ENCODE measurements at places on chromosomes 5 and 9. TPM values are rescaled to one million over a fixed set of nuclear protein-coding genes. Genes with fewer than 3 reads are reported as not detected.

DNA sequence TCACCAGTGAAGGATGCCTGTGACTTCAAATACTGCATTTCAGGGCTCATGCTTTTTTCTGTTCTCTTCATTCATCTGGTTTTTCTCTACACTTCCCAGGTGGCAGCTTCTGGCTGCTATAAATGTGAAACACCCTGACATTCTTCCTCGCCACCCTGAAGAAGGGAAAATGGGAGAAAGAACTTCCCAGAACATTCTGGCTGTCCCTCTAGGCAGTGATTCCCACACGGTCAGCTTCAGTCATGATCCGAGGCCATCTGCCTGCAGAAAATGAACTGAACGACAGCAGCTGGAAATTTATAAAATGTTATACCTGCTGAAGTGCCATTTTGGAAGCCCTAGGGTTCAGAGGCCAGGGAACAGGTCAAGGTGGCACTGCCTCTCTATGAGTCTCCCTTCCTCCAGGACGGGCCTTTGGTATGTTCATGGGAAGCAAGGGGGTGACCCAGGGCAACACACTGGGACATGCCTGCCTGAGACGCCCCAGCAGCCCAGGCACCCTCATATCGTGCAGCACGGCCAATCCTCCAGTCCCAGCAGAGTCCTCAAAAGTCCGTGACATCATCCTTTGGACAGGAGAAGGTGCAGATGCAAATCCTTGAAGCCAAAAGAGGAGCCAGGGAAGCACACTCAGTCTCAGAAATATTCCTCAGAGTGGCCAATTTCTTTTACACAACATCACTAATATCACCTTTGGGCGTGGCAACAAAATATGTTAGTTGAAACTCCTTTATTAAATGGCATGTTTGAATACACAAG lies 107.1 kb downstream of the SEMA5A start:
- DNase-seq, result no peak

DNA sequence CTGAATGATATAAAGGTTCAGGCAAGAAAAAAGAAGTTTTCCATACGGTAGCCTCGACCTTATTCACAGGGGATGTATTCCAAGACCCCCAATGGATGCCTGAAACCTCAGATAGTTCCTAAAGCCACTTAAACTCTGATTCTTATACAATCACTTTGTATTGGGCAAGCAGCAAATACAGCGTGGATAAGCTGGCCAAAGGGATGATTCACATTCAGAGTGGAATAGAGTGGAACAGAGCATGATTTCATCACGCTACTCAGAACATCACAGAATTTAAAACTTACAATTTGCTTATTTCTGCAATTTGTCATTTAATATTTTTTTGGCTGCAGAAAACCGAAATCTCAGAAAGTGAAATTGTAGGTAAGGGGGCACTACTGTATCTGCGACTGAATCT lies 40.5 kb upstream of the CDH18 start:
- DNase-seq, result no peak

DNA sequence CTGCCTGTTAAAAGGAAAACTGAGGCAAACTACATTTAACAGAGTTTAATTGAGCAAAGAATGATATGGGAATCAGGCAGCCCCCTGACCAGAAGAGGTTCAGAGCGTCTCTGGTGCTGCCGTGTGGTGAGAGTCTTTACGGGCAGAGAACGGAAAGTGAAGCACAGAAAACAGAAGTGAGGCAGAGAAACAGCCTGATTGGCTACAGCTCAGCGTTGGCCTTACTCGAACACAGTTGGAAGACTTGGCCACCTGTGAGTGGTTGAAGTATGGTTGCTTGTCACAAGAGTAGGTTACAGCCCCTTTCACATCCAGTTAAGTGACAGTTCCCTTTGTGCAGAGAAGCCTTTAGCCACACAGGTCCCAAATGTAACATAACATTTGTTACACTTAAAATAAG lies 16.9 kb upstream of the FBP1 start:
- no peak for DNase-seq

DNA sequence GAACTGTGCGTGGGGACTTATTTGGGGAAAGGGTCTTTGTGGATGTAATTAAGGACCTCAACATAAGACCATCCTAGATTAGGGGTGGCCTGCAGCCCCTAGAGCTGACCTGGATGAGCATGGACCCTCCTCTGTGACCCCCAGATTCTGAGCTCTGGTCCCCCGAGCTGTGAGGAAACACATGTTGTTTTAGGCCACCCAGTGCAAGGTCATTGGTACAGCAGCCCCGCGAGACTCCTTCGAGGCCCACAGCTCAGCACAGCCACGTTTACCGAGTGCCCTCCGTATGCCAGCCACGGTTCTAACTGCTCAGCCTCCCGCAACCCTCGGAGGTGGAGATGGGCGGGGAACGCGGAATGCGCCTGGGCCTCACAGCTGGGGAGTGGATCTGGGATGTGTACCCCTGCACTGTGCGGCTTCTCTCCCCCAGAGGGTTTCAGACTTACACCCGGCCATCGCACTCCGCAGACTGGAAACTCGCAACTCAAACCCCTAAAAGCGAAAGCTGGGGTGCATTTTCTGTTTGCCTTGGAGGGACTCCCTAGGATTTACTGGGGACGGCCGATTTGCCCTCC lies 4.5 kb upstream of the GPSM1 start:
- DNase-seq, result no peak

GRCh38 chr5:129002527-129002842 lies 37.2 kb downstream of the SLC27A6 start:
- no peak for DNase-seq

DNA sequence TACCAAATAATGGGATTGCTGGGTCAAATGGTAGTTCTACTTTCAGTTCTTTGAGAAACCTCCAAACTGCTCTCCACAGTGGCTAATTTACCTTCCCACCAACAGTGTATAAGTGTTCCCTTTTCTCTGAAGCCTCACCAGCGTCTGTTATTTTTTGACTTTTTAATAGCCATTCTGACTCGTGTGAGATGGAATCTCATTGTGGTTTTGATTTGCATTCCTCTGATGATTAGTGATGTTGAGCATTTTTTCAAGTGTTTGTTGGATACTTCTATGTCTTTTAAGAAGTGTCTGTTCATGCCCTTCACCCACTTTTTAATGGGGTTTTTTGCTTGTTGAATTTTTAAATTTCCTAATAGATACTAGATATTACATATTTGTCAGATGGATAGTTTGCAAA lies 28.4 kb upstream of the SUSD1 start:
- DNase-seq, result peak; percentile 71

DNA sequence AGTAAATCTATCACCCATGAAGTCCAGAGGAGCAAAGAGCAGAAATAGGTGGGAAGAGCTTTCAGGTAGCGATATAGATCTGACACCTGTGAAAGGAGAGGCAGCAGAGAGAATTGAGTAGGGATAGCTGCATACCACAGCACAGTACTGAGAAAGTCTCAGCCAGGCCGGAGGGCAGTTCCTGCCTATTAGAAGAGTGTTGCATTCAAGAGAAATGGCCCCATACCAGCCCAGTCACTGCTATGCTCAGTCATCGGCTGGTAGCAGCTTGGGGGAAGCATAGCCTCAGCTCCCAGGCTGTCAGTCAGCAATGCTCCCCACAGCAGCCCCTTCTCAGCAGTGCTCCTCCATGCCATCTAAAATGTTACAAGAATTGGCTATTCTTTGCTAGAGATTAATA lies 285.1 kb upstream of the CDH6 start:
- DNase-seq, result no peak

DNA sequence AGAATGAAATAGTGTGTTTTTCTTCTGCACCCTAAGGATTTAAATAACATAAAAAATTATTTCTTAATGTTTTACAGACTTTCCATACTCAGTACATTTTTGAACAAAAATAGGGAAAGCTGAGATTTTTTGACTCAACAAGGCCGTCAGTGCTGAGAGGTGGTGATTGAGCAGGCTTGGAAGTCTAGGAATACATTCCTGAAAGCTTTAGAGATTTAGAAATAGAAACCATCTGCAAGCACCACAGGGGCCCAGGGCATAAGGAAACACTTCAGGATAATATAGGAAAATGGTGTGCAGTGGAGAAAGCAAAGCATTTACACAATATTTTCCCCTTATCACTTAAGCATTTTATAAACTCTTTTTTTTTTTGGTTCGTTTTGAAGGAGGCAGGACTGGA lies 5.2 kb downstream of the BASP1 start:
- DNase-seq, result no peak

GRCh38 chr5:132017738-132018625 lies 6.5 kb upstream of the ACSL6 start:
- no peak for DNase-seq

DNA sequence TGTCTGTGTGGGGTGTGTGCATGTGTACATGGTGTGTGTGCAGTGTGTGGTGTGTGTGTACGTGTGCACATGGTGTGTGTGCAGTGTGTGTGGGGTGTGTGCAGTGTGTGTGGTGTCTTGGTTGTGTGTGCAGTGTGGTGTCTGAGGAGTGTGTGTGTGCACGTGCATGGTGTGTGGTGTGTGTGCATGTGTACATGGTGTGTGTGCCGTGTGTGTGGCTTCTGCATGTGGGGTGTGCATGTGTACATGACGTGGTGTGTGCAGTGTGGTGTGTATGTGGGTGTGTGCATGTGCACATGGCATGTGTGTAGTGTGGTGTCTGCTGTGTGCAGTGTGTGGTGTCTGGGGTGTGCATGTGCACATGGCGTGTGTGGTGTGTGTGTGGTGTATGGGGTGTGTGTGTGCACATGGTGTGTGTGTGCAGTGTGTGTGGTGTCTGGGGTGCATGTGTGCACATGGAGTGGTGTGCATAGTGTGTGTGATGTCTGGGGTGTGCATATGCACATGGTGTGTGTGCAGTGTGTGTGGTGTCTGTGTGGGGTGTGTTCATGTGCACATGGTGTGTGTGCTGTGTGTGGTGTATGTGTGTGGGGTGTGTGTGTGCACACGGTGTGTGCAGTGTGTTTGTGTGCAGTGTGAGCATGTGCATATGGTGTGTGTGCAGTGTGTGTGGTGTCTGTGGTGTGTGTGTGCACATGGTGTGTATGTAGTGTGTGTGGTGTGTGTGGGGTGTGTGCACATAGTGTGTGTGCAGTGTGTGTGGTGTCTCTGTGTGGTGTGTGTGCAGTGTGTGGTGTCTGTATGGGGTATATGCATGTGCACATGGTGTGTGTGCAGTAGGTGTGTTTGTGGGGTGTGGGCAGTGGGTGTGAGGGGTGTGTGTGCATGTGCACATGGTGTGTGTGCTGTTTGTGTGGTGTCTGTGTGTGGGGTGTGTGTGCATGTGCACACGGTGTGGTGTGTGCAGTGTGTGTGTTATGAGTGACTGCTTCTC lies 40.6 kb upstream of the ZNG1F start:
- DNase-seq, result no peak

GRCh38 chr9:25917731-25918362 lies 239.6 kb upstream of the TUSC1 start:
- DNase-seq, result no peak

DNA sequence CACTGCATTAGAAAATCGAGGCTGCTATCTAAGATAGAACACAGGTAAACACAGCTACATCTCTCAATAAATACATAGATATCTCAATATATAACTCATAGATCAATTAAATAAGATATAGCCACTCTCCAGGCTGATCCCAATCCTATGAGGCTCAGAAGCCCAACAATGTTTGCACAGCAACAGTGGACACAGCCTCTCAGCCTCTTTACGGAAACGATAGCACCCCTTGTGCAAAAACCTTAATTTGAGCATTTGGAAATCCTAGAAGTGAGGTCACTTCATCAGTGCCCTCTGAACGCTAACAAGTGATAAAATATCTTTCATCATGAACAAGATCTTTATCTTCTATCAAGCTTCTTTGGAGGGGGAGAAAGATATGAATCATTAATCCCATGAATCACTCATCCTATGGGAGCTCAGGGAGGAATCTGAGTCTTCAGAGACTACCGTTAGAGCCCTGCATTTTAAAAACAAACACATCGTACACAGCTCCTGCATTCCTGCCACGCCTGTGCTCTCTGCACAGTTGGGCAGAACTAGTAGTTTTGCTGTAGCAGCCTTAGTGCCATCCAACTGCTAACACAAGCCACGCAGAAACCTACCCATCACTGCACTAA lies 71.4 kb downstream of the MED27 start:
- DNase-seq, result peak; percentile 73

- DNase-seq, result no peak
Measured at GRCh38 chr5:101112645-101113044, 209.6 kb upstream of the ST8SIA4 start.

DNA sequence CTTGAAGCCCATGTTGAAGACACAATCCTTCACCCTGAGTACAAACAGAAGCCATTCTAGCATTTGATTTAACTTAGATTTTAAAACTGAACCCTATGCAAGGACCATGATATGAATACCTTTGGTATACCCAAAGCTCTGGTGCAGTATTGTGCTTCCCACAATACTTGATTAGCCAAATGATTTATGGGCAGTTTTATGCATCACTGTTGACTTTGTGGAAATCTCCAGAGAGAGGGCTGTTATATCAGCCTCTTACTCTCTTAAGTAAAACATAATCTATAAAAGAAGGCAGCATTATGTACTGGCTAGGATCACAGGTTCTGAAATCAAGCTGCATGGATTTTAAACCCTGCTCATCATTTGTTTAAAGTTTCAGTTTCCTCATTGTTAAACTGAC lies 762.8 kb downstream of the EFNA5 start:
- no peak for DNase-seq

DNA sequence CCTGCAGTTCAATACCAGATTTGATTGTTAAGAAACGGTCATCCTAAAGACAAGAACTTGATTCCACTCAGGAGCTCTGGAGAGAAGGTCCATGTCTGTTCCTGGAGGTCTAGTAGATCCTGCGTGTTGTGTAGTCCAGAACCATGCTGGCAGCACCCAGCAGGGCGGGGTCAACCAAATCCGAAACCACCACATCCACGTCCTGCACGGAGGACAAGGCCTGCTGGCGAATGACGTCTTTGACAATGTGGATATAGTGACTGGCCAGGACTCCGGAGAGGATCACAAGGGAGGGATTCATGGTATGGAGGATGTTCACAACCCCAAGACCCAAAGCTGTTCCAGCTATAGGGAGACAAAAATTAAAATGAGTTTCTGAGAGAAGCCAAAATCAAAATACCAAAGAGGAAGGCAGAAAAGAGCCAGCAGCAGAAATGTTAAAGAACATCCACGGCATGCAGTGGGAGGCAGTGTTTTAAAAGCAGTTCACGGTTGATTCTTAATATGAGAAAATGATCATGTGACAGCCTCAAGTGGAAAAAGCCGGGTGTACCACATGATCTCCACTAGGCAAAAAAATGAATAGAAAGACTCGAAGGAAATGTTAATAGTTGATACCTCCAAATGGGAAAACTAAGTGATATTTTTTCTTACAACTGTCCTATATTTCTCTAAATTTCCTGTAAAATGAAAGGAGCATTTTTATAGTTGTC lies 26.7 kb downstream of the CLTA start:
- no peak for DNase-seq

- DNase-seq, result no peak
Measured at GRCh38 chr5:9324348-9325077, 221.4 kb downstream of the SEMA5A start.

Gene NR5A1
- total RNA-seq, result not detected

Gene IL4
- total RNA-seq, result not detected

Gene GABRA1
- not detected for total RNA-seq

Gene SARDH
- 0.45 TPM for total RNA-seq

Gene LTC4S
- not detected for total RNA-seq

Gene HRH2
- not detected for total RNA-seq

Gene SLC34A1
- not detected for total RNA-seq

Gene TAF1L
- total RNA-seq, result not detected

Gene ENC1
- 34.4 TPM for total RNA-seq

Gene C9
- total RNA-seq, result 0.18 TPM

Gene QRFP
- not detected for total RNA-seq

Gene MLLT3
- 20.4 TPM for total RNA-seq

Gene SPATA31C1
- not detected for total RNA-seq

Gene RNF208
- total RNA-seq, result 1.9 TPM
